ENCODE measurements at places on chromosomes 3 and 15. TPM values are rescaled to one million over a fixed set of nuclear protein-coding genes. Genes with fewer than 3 reads are reported as not detected.
A peak's percentile ranks its signal among the peaks of the same experiment; 100 is the strongest.

CCR8 gene
- total RNA-seq = not detected

RTP4 gene
- total RNA-seq = not detected

CTXN2 gene
- not detected for total RNA-seq

TRPM1 gene
- total RNA-seq = not detected

LRRK1 gene
- 7.7 TPM for total RNA-seq

SERINC4 gene
- 0.33 TPM for total RNA-seq

ZBED2 gene
- total RNA-seq = not detected

RPS27L gene
- total RNA-seq = 64.2 TPM

NXPE3 gene
- total RNA-seq = 37.6 TPM

GRCh38 chr3:22399566-22399965 lies 648.6 kb upstream of the ZNF385D start:
- no peak for DNase-seq

DNA sequence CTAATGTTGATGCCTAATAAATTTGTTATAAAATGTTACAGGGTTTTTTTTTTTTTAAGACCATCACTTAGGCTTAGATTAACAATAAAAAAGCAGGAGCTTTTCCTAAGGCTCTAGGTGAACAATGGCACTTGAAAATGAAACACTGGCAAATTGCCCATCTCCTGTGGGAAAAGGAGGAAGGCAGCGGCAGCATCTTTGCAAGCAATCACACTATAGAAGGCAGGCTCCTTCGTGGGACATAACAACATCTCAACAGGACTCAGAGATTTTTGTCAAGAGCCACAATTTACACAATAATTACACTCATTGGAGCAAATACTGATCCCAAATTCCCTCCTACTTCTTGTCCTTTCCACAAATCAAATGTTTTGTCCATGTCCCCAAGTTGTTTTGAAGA lies 646.7 kb downstream of the ROBO2 start:
- no peak for DNase-seq

DNA sequence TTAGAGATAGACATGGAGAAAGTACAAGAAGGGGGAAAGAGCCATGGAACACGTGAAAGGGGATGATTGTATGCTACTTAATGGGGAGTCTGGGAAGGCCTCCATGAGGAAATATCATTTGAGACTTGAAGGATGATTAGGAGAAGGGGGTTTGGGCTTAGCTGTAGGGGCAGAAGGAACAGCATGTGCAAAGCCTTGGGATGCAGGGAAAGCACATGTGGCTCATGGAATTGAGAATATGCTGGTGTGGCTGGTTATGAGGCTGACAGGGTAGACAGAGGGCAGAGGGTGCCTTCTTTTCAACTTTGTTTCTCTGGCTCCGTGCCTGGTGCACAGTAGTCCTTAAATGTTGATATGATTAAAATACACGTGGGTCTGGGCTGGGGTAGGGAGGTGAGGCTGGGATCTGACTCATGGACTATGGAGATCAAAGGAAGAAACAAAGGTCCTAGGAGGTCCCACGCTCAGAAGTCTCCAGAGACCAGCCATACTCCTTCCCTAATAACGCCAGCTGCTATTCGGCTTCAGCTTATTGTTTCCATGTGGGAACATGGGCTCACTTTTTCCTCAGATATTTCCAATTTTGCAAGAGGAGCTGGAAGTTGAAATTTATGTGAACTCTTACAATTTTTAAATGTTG lies 1.1 kb downstream of the GTF2E1 start:
- no peak for DNase-seq

DNA sequence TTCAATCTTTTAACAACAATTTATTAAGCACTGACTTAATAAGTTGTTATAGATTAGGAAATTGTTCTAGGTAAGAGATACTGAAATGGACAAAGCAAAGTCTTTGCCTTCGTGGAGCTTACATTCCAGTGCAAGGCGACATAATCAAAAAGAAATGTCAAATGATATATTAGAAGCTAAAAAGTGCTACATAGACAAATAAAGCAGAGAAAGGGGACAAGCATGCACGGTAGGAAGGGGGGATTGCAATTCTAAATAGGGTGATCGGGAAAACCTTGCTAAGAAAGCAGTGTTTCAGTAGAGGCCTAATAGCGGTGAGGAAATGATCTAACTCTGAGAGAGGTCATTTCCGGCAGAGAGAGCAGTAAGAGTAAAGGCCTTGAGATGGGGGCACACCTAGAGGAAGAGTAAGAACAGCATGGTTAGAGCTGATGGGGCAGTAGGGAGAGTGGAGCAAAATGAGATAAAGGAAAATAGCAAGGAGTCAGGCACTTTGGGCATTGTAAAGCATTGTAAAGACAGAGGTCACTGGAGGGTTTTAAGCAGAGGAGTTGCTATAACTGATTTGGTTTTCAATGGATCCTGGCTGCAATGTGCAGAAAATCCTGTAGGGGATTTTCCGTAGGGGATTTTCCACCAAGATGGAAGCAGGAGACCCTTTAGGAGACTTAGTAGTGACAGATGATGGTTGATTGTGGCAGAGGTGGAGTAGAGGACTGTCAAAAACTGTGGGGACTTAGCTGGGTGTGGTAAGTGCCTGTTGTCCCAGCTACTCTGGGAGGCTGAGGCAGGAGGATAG lies 71.7 kb upstream of the CFAP20DC start:
- no peak for DNase-seq

GRCh38 chr15:58087871-58088270 lies 22.4 kb upstream of the ALDH1A2 start:
- no peak for DNase-seq

GRCh38 chr3:41710646-41711388 lies 251.1 kb downstream of the ULK4 start:
- DNase-seq = peak; percentile 20

GRCh38 chr3:42804831-42805132 lies 492 bp upstream of the HIGD1A start:
- DNase-seq = no peak

GRCh38 chr15:36958606-36959005 lies 141.7 kb downstream of the MEIS2 start:
- no peak for DNase-seq

- no peak for DNase-seq
Measured at GRCh38 chr3:48692551-48692950, 6.8 kb upstream of the NCKIPSD start.

DNA sequence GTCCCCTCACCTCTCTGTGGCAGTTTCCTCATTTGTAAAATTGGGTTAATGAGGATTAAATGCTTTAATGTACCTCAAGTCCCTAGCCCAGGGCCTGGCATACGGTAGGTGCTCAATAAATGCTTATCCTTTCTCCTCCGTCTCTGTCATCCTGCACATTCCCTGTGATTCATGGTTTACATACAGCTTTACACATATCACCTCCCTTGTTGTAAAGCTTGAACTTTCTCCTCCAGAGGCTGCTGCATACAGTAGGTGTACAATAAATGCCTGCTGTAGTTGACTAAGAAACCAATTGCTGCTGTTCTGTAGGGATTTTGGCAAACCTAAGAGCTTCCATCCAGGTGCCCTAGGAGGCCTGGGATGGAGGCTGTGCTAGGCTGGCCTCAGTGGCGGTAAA lies 1.5 kb upstream of the CSPG4 start:
- DNase-seq = no peak

- DNase-seq = no peak
Measured at GRCh38 chr3:178706411-178706810, 170.2 kb downstream of the KCNMB2 start.

GRCh38 chr3:45623846-45624245 lies 29.3 kb downstream of the LIMD1 start:
- no peak for DNase-seq

GRCh38 chr3:61841111-61841845 lies 279.9 kb downstream of the PTPRG start:
- DNase-seq = no peak

DNA sequence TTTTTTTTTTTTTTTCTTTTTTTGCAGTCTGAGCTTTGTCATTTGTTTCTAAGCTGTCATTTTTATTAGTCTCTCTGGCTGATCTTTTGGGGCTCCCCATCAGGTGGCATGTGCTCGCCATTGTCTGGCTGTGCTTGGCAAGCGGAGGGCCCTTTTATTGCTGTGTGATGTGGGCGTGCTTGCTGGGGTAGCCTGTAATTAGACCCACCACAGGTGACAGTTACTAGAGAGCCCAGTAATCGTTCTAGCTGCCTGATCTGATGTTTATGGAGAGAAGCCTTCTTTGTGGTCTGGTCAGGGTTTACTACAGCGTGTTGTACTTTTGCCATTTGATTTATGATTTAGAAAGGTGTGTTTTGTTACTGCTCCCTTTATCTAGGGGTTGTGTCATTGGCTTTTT lies 179.9 kb downstream of the MCTP2 start:
- peak; percentile 5 for DNase-seq

DNA sequence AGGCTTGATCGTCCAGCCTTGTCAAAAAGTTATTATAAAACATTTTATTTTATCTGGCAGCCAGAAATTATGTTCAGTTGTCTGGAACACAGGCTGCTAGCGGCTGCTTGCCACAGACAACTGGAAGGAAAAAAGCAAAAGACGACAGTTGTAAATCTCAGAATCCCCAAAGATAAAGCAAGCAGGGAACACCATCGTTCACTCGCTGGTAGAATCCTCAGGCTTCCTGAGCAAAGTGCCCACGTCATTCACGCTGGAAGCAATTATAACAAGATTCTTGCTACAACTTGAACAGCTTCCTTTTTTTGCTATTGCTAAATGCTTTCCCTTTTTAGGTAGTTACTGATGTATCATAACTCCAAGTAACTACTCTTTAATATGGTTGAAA lies 33.6 kb downstream of the ADAMTS17 start:
- DNase-seq = no peak

Data from A673 (cell line).